ENCODE measurements at places on chromosomes 2 and 18. TPM values are rescaled to one million over a fixed set of nuclear protein-coding genes. Genes with fewer than 3 reads are reported as not detected.

Gene DES
- total RNA-seq = not detected

DNA sequence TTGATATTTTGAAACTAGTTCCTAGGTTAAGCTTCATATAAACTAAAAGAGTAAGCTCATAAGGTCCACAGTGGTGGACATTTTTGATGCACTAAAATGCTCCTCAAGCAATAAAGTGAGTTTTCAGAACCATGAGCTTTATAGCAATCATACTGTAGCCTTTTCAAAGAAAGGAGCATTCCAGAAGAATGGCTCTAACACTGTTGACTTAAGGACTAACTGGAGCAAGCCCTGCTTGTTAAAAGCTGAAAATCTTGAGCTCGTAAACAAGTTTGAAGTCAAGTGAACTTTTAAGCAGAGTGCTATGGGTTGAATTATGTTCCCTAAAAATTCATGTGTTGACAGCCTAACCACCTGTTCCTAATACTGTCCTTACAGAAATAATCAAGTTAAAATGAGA lies 38.0 kb downstream of the KYNU start:
- no peak for DNase-seq

GRCh38 chr2:142139384-142139783 lies 8.6 kb upstream of the LRP1B start:
- no peak for DNase-seq

Gene UGT1A1
- not detected for total RNA-seq

- DNase-seq = no peak
Observed at GRCh38 chr2:232444409-232445148, 11.4 kb upstream of the ALPI start.

DNA sequence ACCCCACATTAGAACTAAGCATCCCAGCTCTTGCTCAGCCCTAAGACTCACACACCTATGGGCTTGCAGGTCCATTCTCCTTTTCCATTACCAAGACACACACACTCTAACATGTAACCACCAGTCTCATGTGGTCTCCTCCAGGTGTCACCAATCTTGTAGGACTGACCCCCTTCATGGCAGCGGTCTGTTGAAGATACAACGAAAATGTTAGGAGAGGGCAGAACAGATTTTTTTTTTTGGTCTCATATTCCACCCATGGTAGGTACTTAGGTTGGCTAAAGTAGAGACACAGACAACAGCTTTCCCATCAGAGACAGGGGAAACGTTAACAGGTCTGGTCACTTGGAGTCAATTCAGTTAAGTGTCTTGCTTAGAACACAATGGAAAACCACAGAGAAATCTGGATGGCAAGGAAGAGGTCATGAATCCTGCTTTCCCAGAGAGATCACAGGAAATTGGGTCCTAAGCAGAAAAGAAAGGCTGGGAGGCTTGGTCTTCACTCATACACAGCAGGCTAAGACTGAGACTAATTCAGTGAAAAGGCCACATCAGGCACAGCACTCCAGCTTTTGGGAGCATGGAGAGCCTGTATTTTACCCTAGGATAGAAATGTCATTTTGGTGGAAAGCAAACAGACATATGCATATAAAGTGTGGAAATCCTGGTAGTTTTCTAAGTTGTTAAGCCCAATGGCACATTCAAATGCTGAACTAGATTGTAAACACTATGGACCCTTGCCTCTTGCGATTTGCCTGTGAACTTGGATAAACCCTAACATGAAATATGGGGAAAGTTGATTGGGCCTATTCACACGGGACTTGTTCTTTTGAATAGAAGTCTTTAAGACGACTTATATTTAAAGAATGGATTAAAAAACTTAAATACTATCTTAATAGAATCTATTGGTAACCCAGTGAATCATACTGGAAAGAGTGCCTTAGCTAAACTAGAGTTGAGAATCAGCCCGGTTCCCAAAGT lies 3.8 kb downstream of the FN1 start:
- DNase-seq = no peak

DNA sequence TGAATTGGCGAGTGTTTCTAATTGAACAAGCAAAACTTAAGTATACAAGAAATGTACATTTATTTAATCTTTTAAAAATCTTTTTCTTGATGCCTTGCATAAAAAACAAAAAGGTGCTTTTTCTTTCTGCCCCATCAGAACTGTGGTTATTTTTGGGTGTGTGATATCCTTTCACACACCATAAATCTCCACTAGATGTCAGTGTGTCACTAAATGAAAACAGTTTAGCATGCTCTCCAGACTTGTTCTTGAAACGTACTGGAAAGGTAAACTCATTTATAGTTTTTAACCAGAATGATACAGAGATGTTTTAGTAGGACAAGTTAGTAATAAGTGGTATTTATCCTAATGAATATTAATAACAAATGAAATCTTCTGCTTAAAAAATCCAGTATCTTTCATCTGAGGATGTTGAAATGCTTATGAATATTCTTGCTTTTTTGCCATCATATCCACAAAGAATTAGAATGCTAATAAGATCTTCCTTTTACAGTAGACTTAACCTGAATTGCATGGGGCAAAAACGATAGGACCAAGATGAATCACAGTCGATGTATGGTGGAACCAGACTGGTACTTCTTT lies 96.8 kb downstream of the UBE2E3 start:
- DNase-seq = peak; percentile 16

Gene MYOM1
- 1.8 TPM for total RNA-seq

DNA sequence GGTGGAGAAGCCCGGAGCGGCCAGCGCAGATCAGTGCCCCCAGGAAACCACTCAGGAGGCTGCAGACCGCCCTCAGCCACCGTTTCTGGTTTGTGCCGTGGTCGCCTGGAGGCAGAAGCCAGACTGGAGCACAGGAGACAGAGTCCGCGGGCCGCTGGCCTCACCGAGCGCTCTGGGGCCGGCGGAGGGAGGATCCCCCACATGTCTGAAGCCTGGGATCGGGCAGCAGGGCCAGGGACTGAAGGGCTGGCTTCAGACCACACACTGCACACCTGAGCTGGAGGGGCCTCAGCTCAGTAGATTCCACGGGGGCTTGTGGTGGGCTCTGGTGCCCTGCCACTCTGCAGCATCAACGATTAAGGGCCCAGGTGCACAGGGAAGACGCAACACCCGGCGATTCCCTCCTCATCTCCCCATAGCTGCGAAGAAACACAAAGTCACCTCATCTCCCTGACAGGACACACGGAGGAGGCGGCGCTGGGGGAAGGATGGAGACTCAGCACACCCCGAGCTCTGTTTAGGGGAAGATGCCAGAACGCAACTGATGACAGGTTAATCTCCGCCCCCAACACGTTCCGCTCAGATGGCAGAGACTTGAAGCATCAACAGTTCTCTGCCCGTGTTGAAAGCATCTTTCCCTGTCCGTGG lies 408.1 kb downstream of the GALR1 start:
- no peak for DNase-seq

- DNase-seq = no peak
Observed at GRCh38 chr2:220365023-220365422, 737.6 kb downstream of the SLC4A3 start.

DNA sequence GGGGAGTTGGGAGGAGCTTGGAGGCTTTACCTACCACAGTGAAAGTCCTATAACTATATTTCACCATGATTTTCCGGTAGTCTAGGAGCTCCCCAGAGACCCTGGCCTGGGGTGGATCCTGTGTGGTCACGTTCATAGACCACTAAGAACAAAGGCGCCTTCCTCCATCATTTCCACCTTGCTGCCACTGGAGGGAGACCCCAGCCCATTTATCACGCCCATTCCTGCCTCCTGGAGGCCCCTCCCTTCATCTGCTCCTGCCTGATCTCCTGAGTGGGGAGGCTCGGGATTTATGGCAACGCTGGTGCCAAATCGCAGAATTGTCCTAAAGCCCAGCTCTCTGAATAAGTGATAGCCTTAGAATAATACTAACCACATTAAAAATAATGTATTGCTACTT lies 507.6 kb upstream of the SPHKAP start:
- DNase-seq = no peak

Gene DHRS9
- 11.5 TPM for total RNA-seq

Gene LAMA1
- not detected for total RNA-seq

- no peak for DNase-seq
Observed at GRCh38 chr18:24662412-24662821, 202.0 kb downstream of the HRH4 start.

Gene TMEM169
- 1.7 TPM for total RNA-seq

- DNase-seq = no peak
Observed at GRCh38 chr18:29753379-29753778, 1289.2 kb downstream of the DSC3 start.

Gene SLC14A1
- 0.14 TPM for total RNA-seq

GRCh38 chr2:146451972-146452371 lies 1392.9 kb upstream of the ACVR2A start:
- DNase-seq = no peak

Gene DOK6
- not detected for total RNA-seq

- DNase-seq = no peak
Observed at GRCh38 chr2:178722296-178722695, 84.9 kb downstream of the TTN start.

Gene AFF3
- 1.5 TPM for total RNA-seq

DNA sequence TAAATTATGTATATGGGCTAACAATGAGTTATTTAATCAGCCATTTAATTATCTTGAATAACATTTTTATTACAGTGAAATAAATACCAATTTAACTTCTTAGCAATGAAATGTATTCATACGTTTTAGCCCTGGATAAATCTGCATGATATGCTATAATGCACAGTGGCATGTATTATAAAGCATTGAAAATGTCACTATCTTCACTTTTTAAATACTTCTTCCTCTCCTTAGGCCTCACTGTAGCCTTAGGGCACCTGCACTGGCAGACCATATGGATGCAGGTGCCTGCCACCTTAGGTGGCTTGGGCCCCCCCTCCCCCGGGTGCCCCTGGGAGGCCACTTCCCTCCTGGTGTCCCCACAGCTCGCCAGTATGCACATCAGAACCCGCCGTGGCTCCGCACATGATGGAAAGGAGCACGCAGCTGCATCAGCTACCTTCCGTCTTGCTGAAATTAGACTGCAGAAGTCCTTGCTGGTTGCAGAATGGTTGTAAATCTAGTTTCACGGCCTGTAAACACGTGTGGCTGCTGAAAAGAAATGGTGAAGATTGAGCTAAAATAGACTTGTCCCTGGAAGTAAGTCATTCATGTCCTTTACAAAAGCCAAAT lies 56.7 kb downstream of the ADI1 start:
- no peak for DNase-seq

Gene PLA2R1
- not detected for total RNA-seq

Gene NCK2
- 89.3 TPM for total RNA-seq

- no peak for DNase-seq
Observed at GRCh38 chr2:237058423-237058822, 27.3 kb upstream of the COPS8 start.

GRCh38 chr2:12507295-12507694 lies 209.4 kb upstream of the TRIB2 start:
- DNase-seq = peak; percentile 80

Gene TRPM8
- not detected for total RNA-seq

- no peak for DNase-seq
Observed at GRCh38 chr18:62586781-62587487, 64.1 kb downstream of the ZCCHC2 start.

Gene CCDC178
- total RNA-seq = not detected

Gene UGT1A4
- not detected for total RNA-seq

GRCh38 chr2:210713122-210713521 lies 156.7 kb downstream of the CPS1 start:
- no peak for DNase-seq

Gene ZNF532
- 7.0 TPM for total RNA-seq

- DNase-seq = no peak
Observed at GRCh38 chr2:209121691-209122090, 302.2 kb upstream of the MAP2 start.

DNA sequence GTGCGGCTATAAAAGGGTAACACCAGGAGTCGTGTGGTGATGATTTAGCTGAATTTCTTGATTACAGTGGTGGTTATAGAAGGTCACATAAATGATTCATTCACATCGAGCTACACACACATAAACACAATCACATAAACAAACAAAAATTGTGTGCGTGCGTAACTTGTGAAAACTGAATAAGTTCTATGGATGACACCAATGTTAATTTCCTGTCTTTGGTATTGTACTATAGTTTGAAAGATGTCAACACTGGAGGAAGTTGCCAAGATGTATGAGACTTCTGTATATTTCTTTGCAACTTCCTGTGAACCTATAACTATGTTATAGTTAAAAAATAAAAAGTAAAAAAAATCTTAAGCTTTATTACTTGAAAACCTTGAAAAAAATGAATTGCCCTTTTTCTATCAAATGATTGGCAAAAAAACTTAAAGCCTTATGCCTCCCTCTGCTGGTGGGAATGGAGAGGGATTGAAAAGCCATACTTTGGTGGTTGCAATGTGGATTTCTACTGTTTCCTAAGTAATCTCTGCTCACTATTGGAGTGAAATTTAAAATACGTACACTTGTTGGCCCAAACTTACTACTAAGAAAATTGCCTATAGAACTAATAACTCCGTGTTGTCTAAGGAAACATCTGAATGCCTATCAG lies 227.7 kb downstream of the RPIA start:
- no peak for DNase-seq
